ENCODE measurements at places on chromosomes 5 and 9. TPM values are rescaled to one million over a fixed set of nuclear protein-coding genes. Genes with fewer than 3 reads are reported as not detected.

TLR4 gene
- 0.30 TPM for total RNA-seq

SMIM33 gene
- total RNA-seq, result not detected

UIMC1 gene
- total RNA-seq, result 30.9 TPM

SHISAL2B gene
- total RNA-seq, result not detected

HMGXB3 gene
- 63.9 TPM for total RNA-seq

GDF9 gene
- total RNA-seq, result 0.09 TPM

TSSK1B gene
- total RNA-seq, result 0.30 TPM

C8G gene
- total RNA-seq, result not detected

PHF24 gene
- 0.30 TPM for total RNA-seq

FAM221B gene
- not detected for total RNA-seq

SLC34A1 gene
- total RNA-seq, result not detected

LHX3 gene
- not detected for total RNA-seq

NELFB gene
- 36.5 TPM for total RNA-seq

WDR36 gene
- 62.7 TPM for total RNA-seq

BSPRY gene
- total RNA-seq, result not detected

CRB2 gene
- not detected for total RNA-seq

SPINK13 gene
- not detected for total RNA-seq

GABBR2 gene
- total RNA-seq, result 0.89 TPM

HARS2 gene
- total RNA-seq, result 28.2 TPM

SPINK6 gene
- total RNA-seq, result not detected

FIBCD1 gene
- 26.0 TPM for total RNA-seq

PLEKHG4B gene
- total RNA-seq, result 0.30 TPM

MEF2C gene
- 10.1 TPM for total RNA-seq

NEURL1B gene
- total RNA-seq, result 4.4 TPM

OR5C1 gene
- total RNA-seq, result not detected

FRMPD1 gene
- under 0.01 TPM for total RNA-seq

TNFSF8 gene
- not detected for total RNA-seq

NDUFS6 gene
- total RNA-seq, result 26.4 TPM

SMIM3 gene
- total RNA-seq, result 233 TPM

TEX48 gene
- not detected for total RNA-seq

CCL19 gene
- not detected for total RNA-seq

KCNN2 gene
- 0.59 TPM for total RNA-seq

RHOBTB3 gene
- 273 TPM for total RNA-seq

KIF3A gene
- total RNA-seq, result 15.7 TPM

SRA1 gene
- total RNA-seq, result 37.7 TPM

DBH gene
- total RNA-seq, result not detected

BRIX1 gene
- total RNA-seq, result 44.8 TPM

BRD9 gene
- total RNA-seq, result 42.2 TPM

PCDHGB2 gene
- total RNA-seq, result 2.4 TPM

SPAAR gene
- not detected for total RNA-seq

INSYN2B gene
- total RNA-seq, result 8.3 TPM

ELAVL2 gene
- total RNA-seq, result under 0.01 TPM

FNBP1 gene
- 41.1 TPM for total RNA-seq

SPATA31A3 gene
- total RNA-seq, result not detected

GNA14 gene
- not detected for total RNA-seq

SLC45A2 gene
- total RNA-seq, result not detected

CD72 gene
- 1.2 TPM for total RNA-seq

RIC1 gene
- total RNA-seq, result 52.8 TPM

HEMGN gene
- not detected for total RNA-seq

SLC28A3 gene
- total RNA-seq, result 0.59 TPM

DAPK1 gene
- 12.5 TPM for total RNA-seq

DNAH5 gene
- 1.1 TPM for total RNA-seq

SPATA31D4 gene
- not detected for total RNA-seq

PGM5 gene
- 3.0 TPM for total RNA-seq

Data from smooth muscle cell of the umbilical artery (primary cell).